Caudate nucleus (tissue), 63 donors: ENCODE measurements at places on chromosomes 3 and 15.

- DNase-seq: no peak
These were observed 20.8 kb upstream of the CFAP161 start for GRCh38 chr15:81113204-81113657.

GRCh38 chr3:14137445-14137844 lies 12.6 kb downstream of the TMEM43 start:
- no peak for DNase-seq

- DNase-seq: no peak
These were observed 175.4 kb downstream of the MBNL1 start for GRCh38 chr3:152444029-152444641.

- DNase-seq: no peak
These were observed 41.2 kb downstream of the CEP63 start for GRCh38 chr3:134527037-134527436.

DNA sequence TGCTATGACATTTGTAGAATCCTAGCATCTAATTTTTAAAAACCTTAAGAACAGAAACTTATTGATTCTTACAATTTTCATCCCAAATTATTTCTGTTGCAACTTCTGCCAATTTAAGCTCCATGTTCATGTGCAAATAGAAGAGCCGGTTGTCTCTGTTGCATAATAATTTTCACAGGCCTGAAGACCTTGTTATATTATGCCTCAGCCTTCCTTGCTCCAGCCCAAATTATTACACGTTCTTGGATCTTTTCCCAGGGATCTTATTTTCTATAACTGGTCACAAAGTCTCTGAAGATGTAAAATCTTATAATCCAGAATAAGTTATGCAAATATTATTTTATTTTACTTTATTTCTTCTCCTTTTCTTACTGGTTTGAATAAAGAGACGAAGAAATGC lies 210.7 kb upstream of the DPH6 start:
- no peak for DNase-seq

GRCh38 chr3:128878556-128879124 lies 780 bp upstream of the ACAD9 start:
- DNase-seq: no peak

DNA sequence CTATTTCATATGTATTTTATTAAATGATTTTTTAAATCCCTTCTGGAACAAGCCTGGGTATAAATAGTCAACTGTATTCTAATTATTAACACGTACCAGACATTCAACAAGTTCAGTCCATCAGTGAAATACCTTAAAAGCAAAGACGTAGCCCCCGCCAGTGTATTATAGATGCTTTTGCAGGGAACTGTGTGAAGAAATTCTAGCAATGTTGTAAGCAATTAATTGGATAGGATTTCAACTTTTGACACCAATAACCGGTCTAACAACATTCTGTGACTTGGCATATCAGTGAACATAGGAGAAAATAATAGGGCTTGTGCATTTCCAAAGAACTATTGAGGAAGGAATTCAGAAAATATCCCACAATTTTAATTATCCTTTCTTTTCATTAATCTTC lies 67.2 kb upstream of the TGFBR2 start:
- DNase-seq: no peak

GRCh38 chr15:47975427-47975826 lies 145.4 kb upstream of the SLC24A5 start:
- no peak for DNase-seq

DNA sequence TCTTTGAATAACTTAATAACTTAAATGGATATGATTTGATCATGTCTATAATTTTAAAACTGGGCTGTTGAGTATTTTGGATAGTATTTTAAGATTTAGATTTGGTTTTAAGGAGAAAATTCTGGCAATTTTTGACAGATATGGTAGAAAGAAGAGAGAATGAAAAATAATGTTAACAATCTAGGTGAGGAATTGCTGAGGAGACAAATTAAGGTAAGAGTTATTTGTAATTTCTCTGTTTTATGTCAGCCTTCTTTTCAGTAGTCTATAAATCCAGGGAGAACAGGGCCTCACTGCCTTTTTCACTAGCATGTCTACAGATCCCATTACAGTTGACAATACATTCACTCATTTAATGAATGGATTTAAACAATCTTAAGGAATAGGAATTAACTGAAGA lies 144.7 kb downstream of the SERPINI1 start:
- no peak for DNase-seq

GRCh38 chr3:151538456-151539393 lies 77.9 kb upstream of the IGSF10 start:
- DNase-seq: no peak

DNA sequence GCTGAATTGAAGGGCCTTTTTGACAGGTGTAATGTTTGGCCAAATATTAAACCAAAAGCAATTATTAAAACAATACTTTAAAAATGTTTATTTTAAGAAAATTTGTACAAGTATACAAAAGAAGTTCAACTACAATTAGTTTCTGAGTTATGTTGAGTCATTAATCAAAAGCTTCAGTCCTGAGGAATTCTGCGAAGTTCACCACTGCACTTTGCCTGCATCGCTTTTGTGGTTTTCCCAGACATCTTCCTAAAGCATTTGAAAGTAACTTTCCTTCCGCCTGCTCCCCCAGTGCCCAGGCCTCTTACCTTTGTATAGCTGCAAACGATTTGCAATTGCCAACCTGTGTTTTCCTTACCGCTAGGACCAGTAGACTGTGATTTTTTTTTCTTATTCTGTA lies 69.5 kb downstream of the KCNAB1 start:
- DNase-seq: no peak

DNA sequence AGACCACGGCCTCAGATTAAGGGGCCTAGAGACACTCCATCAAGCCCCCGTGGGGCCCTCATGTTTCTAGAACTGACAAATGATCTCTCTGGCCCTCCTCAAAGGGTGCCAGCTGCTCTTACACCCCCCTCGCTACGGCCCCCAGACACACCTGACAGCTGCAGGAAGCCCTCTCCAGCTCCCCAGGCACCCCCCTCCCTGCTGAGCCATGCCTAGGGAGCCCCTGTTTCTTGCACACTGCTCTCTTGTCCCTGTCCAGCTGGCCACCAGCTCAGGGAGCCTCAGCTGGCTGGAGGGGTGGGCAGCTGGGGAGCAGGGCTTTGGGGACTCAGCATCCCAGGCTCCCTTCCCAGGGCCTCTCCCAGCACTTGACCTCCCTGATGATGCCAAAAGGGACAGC lies 14.8 kb downstream of the TNK2 start:
- DNase-seq: peak; percentile 71

- DNase-seq: no peak
These were observed 37.6 kb downstream of the ADAMTS9 start for GRCh38 chr3:64650096-64650622.

GRCh38 chr15:64600794-64601193 lies 140.4 kb downstream of the ZNF609 start:
- no peak for DNase-seq

DNA sequence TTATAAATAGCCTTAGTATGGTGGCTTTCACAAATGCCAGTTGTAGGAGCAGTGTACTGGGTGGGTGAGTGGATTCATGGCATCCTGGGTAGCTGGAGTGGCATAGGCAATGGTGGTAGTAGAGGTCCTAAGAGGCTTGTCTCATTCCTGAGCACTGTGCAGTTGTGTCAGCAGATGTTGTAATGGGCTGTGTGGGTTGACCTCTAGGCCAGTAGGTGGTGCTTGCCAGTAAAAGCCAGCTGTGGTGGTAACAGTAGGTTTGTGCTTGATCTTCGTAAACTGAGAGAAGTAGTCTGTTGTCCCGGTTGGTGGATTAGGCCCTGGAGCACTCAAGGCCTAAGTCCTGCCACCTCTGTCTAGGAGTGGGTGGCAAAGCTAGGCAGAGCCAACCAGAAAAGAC lies 149.7 kb upstream of the SUCLG2 start:
- no peak for DNase-seq

- DNase-seq: no peak
These were observed 350.8 kb upstream of the C2CD4B start for GRCh38 chr15:62515696-62516395.

GRCh38 chr3:194632809-194633348 lies 340 bp downstream of the TMEM44 start:
- DNase-seq: no peak
